Stimulated activated CD8-positive, alpha-beta memory T cell treated with anti-CD3 and anti-CD28 coated beads, Interleukin-4, amount 100 ng/mL, for 1 hour (primary cell): ENCODE measurements at places on chromosomes 2 and 18.

DNA sequence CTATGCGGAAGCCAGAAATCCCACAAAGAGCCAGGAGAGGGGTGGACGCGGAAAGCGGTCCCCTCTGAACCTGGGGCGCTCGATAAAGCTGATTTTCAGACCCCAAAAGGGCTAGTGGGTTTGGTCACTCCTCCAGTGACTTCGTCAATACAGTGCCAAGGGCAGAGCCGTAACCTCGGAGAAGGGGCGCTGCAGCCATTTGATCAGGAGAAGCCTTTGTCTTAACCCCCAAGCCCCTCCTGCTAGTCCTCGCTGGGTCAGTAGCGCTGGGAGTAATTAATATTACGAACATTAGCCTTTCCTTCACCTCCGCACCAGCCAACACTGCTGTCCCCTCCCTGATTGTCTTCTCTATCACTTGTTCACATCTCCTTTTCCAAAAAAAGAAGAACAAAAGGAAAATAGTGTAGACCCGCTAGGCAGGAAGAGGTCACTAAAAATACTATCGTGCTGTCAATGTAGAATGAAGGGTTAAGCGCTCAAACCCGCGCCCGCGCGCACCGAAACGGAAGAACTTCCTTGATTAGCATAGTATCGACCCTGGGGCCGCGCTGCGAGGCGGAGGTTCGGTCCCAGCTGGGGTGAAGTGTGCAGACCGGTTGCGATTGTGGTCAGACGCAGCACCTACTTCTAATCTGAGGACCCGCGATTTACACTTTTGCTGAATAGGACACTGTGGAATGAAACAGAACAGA is 63.2 kb upstream of the MAPRE2 start:
- no peak for DNase-seq

GRCh38 chr2:159168707-159169106 is 117.8 kb downstream of the WDSUB1 start:
- no peak for DNase-seq

- no peak for DNase-seq
Observed at GRCh38 chr2:64173156-64174135, 29.2 kb upstream of the PELI1 start.

DNA sequence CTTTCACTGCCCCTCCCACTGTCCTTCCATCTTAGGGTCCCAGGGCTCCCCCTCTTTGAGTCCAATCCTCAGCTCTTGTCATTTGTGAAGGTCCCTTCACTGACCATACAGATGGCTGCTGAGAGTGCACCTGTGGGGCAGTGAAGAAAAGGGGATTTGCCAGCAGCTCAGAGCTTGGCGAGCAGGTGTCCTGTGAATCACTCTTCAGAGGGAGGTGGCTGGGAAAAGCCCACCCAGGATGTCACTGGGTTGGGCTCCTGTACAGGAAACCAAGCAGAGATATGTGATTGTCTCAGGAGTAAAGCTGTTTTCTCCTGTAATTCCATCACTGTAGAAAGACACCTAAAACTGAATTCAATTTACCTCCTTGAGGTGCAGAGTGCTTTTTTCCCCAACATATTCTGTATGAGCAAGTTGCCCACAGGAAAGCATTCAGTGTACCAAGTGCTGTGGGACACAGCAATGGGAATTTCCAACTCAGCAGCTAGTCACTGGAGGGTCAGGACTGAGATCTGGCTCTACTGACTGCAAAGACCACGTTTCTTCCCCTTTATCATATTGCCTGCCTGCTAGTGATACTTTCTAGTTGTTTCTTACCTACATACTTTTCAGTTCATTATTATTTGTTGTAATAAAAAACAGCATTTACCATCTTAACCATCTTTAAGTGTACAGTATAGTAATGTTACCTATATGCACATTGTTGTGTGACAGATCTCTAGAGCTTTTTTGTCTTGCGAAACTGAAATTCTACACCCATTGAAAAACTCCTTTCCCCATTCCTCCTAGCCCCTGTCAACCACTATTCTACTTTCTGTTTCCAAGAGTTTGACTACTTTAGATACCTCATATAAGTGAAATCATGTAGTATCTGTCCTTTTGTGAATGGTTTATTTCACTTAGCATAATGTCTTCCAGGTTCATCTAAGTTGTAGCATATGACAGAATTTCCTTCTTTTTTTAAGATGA is 239.1 kb downstream of the TSN start:
- no peak for DNase-seq

DNA sequence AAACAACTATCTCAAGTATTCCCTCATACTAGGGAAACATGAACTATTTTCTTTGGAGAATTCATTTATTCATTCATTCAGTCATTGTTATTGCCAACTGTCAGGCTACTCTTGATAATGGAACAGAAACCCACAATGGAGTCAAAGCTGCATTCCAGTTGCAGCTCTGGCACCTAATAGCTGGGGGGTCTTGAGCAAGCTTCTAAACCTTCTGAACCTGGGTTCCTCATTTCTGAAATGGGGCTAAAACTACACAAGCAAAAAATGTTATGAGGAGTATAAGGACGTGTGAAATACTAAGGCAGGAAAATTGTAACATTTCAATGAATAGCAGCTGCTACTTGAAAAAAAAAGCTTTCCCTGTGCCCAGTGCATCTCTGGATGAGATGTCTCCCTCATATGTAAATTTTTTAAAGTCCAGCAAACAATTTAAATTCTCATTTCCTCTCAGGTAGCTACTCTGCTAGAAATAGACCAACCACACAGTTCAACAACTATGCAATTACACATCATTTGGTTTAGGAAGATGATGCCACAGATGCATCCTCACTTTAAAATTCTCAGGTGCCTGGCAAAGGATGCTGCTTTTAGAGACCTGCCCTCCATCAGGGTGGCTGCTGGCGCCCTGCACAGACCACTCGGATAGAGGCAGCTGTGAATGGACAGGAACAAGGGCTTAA is 38.5 kb downstream of the SPRED2 start:
- DNase-seq = no peak

DNA sequence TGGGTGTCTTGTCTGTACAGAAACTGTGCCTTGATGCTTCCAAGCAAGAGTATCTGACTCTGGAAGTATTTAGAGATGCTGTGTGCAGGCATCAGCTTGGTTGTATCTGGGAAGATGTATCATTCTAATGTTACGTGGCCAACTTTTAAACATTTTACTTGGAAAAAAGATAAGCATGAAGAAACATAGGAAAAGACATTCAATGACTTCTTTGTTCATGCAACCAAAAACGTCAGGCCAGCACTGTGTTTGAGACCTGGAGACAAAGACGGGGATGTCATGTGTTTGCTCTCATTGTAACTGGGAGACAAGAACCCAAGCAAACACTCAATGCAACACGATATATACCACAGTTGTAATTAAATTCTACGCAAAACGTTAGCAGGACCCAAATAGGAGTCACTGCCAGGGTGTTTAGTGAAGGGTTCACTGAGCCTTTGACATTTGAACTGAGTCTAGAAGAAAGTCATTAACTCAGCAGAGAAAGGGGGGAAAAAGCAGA is 8.9 kb upstream of the SESTD1 start:
- DNase-seq = no peak

- no peak for DNase-seq
Observed at GRCh38 chr18:7626922-7627440, 59.9 kb downstream of the PTPRM start.

DNA sequence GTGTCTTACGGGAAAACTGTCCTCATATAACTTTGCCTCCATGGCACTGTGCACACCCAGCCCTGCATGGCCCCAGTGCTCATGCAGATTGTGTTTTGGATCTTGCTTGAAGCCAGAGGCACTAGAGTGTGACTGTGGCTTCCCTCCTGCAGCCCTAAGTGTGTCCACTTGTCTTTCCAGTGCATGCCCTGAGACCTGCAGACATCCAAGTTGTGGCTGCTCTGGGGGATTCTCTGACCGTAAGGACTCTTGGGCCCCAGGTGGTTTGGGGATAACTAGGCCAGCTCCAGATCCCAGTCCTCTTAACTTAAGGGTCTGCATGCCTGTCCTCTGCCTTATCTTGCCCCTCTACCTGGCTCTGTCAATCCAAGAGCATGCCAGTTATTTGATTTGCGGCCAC is 96.6 kb downstream of the PLB1 start:
- DNase-seq = no peak

DNA sequence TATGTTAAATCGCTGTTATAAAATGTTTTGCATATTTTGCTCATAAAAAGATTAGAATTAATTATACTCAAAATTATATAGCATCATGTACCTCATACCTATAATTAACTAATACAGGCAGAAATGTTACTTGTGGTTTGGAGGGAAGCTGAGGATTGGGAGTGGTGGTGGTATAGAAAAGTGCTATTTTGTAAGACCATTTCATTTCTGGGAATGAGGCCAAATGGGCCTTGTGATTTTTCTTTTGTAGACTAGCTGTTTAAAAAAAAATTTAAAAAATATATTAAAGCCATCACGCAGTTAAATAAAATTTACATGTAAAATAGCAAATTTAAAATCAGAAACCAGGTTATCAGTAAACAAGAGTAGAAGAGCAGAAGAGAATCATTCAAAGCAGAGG is 560.8 kb upstream of the FAM98A start:
- no peak for DNase-seq

DNA sequence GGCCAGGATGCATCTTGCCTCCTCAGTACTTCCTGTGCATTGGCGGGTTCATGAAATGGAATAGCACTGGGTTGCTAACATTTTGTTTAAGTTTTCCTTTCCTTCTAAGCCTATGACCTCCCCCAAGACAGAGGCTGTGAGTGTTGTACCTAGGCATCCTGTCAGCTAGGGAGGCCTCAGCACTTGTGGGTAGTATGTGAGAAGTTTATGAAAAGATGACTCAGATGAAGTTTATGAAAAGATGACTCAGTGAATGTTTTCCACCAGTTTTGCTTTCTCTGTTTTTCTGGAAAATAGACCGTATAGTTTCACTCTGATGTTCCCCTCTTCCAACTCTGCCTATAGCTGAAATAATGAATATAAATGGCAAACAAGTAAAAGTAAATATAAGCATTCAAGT is 412.9 kb downstream of the TMEM182 start:
- no peak for DNase-seq

DNA sequence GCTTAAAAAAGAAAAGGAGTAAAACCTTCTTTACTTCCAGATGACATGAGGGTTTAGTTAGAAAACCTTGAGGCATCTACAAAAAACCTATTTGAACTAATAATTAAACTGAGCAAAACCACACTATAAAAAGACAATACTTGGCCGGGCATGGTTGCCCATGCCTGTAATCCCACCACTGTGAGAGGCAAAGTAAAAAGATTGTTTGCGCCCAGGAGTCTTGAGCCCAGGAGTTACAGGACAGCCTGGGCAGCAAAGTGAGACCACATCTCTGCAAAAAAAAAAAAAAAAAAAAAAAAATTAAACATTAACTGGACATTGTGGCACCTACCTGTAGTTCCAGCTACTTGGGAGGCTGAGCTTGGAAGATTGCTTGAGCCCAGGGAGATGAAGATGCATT is 502.8 kb upstream of the LRRTM4 start:
- DNase-seq = no peak

DNA sequence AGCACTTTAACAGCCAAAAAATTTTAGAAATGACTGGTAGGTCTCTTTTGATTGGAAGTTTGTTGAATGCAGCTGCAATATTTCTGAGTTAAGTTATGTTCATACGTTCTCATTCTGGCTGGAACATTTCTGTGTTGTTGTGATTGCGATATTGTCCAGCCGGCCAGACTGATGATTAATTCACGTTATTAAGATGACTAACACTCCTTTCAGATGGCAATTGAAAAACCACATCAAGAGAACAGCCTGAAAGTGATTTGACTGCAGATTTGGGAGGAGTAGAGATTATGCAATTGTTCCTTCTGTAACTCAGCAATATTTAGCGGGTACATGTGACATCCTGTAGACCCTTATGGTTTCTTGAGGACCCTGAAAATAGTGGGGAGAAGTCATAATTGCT is 133.7 kb downstream of the FBXO15 start:
- DNase-seq = no peak

GRCh38 chr18:46400449-46400848 is 256.6 kb downstream of the LOXHD1 start:
- no peak for DNase-seq

DNA sequence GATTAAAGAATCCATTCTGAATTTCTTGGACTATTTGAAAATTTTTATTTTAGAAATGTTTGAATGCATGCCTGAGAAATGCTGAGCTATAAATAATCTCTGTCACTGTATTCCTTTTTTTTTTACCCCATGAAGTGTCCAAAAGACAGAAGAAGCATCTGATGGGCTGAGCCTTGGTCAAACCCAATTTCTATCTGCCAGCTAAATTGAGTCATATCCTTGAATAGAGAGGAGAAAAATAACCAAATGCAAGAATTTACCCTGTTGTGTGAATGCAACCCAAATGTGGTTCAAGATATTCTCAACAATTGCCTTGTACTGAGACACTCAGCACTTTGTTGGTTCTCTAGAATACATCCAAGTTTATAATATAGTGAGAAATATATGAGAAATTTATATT is 223.5 kb downstream of the UBE2E3 start:
- no peak for DNase-seq

- DNase-seq = no peak
Observed at GRCh38 chr18:34028324-34028723, 196.4 kb downstream of the NOL4 start.

DNA sequence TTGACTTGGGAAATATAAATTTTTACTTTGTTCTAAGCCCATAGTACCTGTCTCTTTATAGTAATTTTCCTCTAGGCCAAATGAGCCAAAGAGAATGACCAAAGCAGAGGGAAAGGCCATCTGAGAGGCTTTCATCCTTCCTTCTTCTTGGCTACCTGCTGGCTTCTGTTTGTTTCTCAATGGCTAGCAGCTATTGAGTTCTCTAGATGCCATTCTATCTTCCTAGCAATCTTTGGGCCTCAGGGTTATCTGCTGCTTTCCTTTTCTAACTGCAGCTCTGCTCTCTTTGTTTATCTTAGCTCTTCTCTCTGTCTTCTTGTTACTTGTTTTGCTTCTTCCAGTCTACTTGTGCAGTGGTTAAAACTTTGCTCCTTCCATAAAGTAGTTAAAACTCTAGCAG is 601.1 kb upstream of the NRXN1 start:
- no peak for DNase-seq

DNA sequence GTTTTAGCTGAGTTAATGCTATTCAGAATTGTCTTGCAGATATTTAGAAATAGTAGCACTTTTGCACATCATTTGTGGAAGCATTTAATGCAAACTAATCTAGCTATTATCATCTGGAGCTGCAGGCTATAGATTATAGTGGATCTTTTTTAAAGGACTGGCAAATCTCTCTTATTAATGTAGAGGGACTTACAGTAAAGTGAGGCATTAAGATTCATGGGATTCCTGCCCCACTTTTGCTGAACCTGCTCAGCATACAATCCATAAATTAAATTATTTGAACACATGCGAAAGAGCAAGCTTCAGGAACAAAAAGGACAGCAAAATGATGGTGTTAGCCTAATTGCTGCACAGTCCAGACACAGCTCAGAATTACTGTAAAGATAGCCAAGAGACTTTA is 477.7 kb downstream of the DCDC2C start:
- no peak for DNase-seq
